Muscle of back (tissue), 13 donors: ENCODE measurements at places on chromosomes 3 and 15. TPM values are rescaled to one million over a fixed set of nuclear protein-coding genes. Genes with fewer than 3 reads are reported as not detected.

DNA sequence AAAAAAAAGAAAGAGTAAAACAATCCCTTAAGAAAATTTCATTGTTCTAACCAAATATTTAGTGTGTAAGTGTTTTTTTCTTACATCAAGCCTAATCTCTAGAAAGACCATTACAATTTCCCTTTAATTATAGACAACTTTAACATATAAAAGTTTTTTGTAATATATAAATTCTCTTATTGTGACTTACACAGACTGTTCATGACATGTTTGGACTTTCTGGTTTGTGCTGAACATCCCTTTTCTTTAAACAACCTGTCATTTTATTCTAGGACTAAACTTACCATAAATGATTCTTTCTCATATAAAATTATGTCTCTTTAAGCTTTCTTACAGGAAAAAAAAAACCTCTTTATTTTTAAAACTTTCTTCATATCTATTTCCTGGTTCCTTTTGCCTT, 13.0 kb upstream of the BTLA start:
- DNase-seq, result no peak

DNA sequence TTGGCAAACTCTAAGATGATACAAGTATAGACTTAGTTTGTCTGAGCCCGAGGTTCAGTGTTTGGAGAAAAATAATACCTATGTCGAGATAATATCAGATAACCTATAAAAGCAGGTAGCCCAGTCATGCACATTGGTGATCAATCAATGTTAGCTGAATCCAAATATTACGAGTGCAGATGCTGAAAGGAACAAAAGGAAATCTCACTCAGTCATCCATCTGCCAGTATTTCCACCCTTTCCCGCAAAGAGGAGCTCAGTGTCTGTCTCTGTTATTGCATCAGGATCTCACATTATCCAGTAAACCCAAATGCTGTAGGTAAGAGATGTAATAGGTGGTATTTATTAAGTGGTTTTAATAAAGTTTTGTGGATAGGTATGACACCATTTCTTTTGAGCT, 251.2 kb upstream of the CTDSPL start:
- DNase-seq, result no peak

Gene KLHL6
- polyA plus RNA-seq, result 1.0 TPM

GRCh38 chr3:126932188-126932931, 50.6 kb upstream of the PLXNA1 start:
- DNase-seq, result no peak

DNA sequence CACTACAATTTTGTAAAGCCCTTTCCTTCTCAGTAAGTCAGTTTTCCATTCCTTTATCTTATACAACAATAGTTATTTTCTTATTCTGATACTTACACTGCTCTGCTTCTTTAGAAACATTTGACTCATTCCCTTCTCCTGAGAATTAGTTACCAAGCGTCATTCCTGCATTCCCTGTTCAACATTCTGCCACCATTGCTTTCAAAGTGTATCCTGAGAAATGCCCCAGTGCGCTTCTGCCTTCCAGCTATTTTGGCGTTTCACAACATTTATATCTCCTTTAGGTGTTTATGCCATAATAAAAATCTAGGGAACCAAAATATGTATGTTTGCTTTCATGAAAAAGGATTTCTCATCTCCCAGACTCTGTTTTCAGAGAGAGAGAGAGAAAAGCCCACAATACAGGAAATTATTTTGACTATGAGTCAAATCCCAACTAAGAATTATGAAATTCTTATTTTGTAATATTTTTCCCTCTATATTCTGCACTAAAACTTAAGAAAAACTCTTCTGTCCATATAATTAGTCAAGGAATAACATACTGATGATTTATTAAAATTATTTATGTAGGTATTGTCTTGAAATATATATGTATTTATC, 118.2 kb upstream of the RAP2B start:
- DNase-seq, result no peak

- DNase-seq, result no peak
Observed at GRCh38 chr15:38438031-38438986, 15.6 kb upstream of the FAM98B start.

- peak; percentile 67 for DNase-seq
Observed at GRCh38 chr3:5426094-5426883, 238.8 kb downstream of the EDEM1 start.

DNA sequence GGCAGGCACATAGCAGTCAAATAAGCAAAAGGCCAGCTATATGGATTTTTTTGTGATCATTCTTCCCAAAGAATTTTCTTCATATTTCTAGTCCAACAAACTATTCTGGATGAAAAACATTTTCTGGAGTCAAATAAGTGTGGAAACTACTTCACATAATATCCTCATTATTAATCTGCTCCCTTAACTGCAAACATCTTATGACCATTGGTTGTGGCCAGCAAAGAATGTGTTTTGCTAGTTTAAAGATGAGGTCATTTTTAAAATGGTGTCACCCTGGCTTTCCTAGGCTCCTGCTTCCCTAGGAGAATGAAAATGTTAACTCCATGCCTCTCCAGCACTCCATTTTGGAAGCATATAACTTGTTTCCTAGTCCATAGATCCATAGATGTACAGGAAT, 118.8 kb downstream of the SST start:
- DNase-seq, result peak; percentile 5

GRCh38 chr3:25587526-25587925, 77.2 kb downstream of the TOP2B start:
- DNase-seq, result no peak

DNA sequence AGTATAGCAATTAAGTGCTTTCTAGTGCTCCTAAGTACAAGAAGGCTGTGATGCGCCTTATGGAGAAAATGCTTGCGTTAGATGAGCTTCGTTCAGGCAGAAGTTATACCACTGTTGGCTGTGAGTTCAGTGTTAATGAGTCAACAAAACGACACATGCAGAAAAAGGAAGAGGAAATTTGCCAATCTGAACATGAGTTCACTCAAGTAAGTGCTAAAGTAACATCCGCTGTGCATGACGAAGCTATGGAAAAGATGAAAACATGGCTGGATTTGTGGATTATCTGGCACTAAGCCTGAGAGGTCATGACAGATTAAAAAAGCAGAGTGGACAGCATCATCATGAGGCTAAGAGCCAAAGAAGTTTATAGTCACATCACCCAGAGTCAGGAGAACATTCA, 36.9 kb downstream of the SH3BP5 start:
- DNase-seq, result peak; percentile 67

DNA sequence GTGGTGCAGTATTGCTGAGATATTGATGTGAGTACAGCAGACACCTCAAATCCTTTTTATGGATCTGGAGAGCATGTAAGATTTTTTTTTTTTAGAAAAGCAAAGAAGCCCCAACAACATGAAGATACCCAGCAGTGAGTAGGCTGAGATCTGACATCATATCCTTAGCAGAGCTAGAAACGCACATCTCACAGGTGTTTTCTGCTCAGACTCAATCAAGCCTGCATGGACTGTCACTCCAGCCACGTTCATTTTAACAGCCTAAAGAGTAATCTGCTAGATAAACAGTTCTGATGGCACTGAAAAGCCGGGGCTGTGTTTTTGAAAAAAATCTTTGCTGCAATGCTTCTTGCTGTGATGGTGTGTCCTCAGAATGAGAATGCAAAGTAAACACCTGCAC, 544.2 kb downstream of the FGF12 start:
- DNase-seq, result no peak

Gene SAMD7
- not detected for polyA plus RNA-seq

Gene SERPINI2
- polyA plus RNA-seq, result not detected

Gene UBA3
- 51.0 TPM for polyA plus RNA-seq

DNA sequence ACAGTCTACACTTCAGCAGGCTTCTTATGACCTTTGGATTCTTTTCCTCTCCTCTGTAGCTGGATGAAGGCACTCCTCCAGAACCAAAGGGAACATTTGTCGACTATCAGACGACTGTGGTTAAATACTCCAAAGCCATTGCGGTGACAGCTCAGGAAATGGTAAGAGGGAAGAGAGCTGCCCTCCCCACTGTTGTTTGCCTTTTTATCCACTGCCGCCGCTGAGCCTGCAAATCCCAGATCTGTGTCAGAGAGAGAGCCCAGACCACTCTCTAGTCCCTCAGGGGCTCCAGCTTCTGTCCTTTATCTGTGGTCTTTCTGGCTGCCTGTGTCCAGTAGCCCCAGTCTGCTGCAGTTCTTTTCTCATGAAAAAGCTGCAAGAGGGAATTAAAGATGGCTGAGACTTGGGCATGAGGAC, 261.5 kb upstream of the TPM1 start:
- DNase-seq, result no peak

DNA sequence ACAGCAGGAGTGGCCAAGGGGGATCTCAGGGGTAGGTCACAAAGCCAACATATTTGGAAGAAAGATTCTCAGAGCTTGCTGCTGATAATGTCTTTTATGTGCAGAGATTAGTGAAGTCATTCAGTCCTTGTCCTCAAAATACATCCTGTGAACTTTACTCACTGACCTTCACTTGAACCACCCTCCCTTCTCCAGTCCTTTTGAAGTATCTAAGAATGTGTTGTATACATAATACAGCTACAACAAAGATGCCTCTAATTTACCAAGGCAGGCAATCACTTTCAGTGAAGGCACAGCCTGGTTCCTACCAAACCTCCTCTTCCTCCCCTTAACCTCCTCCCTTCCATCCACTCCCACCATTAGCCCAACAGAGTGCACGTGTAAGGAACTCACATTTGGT, 38.3 kb downstream of the ETV5 start:
- DNase-seq, result peak; percentile 55

GRCh38 chr15:36358094-36358493, 221.3 kb upstream of the CDIN1 start:
- DNase-seq, result no peak

Gene DAZL
- not detected for polyA plus RNA-seq

Gene MKRN3
- 2.0 TPM for polyA plus RNA-seq

DNA sequence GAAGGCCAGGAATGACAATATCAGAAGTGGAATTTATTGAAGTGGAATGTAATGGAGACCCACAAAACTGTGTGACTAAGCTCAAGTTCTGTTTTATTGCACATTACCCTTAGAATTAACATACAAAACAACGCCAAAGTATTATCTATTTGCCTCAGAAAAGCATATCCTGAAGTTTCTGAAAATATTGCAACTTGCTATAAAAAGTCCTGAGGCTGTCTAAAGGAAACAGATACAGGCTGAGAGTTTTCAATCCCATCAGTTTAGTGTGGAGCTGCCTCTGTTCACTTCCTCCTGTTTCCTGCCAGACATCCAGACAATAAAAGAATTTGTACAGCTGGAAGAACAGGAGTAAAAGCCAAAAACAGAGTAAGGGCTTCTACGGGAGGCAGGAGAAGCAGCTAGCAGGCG, 108.8 kb downstream of the FBN1 start:
- DNase-seq, result peak; percentile 74

- DNase-seq, result no peak
Observed at GRCh38 chr3:46090161-46090591, 62.9 kb upstream of the XCR1 start.

Gene NR1I2
- polyA plus RNA-seq, result 0.26 TPM

Gene CYP1A1
- not detected for polyA plus RNA-seq

DNA sequence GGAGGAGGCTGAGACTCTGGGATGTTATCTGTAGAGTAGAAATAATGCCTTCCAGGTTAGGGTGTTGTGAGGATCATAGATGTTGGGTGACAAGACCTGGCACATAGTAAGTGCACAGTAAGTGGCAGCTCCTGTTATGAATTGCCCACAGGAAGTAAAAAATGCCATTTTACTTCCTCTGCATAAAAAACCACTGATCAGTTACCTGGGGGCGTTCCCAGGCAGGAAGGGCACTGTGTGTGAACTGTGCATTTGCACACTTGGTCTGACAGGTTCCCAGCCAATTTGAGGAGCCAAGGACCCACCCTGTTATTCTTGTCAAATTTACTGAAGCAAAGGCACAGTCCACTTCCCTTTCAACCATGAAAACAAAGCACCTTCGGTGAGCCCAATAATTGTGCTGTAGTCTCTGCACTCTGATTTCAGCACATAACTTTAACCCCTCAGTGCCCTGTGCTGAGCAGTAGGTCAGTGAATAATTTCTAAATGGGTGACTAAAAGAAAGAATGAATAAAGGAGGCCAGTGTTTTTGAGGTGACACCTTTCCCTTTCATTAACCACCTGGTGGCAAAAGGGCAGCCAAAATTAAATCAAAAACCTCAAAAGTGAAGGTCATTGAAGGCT, 85.8 kb upstream of the ARHGEF3 start:
- DNase-seq, result no peak

GRCh38 chr15:67820992-67821783, 4.1 kb upstream of the SKOR1 start:
- peak; percentile 88 for DNase-seq

Gene GOLGA6L9
- polyA plus RNA-seq, result 1.2 TPM

DNA sequence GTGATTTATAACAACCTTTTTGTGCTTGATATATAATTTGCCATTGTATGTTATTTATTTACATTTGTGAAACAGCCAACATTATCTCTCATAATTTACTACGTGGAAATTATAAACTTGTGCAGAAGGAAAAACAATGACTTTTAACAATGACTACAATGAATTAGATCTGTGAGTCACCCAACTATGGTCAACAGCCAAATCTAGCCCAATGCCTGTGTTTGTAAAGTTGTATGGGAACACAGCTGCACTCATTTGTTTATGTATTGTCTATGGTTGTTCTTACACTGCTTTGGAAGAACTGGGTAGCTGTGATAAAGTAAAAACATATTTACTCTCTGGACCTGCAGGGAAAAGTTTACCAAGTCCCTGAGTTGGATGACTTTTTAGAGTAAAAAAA, 110.4 kb downstream of the OTOL1 start:
- no peak for DNase-seq

DNA sequence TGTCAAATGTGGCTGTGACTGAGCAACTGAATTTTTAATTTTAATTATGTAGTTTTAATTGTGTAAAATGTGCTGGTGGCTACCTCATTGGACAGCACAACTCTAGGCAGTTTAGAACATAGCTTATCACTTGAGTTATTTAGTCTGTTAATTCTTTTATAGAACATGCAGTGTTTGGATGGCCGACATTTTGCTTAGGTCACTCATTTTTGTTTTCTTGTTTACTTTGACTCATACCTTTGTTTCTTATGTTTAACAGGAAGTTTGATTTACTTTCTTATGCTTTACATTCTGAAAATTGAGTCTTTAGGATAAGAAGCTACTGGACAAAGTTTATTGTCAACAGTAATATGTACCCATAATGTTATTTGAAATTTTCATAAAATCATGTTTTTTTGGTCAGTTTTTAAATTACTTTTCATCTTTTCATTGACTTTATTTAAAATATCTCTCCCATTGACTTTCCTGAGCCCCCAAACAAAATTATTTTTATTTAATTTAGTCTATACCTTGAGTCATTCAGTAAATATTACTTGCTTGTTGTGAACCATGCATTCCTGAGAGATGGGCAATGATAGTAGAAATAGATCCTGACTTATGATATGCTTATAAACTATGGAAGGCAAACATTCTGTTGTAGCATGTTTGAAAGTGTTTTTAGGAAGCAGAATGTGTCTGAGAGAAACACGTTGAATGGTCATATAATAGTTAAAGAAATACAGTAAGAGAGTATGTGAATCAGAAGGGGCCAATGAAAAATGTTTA, 60.6 kb downstream of the TCF12 start:
- DNase-seq, result peak; percentile 30

Gene CCDC54
- 1.5 TPM for polyA plus RNA-seq

- DNase-seq, result peak; percentile 2
Observed at GRCh38 chr15:79562403-79562815, 130.3 kb downstream of the MINAR1 start.
